Stimulated activated naive CD4-positive, alpha-beta T cell (primary cell): ENCODE measurements at places on chromosomes 5 and 9.

DNA sequence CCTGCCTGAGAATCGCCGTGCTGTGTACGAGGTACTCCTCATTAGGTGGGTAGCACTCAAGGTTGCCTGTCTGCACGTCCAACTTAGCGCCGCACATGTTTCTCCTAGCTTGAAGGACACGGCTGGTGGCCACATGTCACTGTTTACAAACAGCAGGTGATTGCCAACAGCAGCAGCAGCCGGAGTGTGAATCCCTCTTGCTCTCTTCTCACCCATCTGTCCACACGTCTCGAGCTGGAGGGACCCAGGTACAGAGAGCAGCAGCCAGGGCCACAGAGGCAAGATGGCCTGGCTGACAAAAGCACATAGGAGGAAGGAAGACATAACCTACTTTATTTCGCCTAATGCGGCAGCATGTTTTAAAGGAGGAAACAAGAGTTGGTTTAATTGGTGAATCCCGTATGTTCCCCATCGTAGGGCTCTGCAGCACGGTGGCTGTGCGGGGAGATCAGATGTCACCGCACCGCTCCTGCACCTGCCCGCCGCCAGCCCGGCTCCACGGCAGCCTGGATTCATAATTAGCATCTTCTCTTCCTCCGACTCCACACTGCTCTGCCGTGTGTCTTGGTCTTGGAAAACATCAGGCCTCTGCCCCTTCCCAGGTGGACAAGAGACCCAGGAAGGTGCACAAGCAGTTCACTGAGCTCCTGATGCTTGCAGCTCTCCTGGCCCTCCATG lies 201.6 kb upstream of the IRX1 start:
- no peak for DNase-seq

DNA sequence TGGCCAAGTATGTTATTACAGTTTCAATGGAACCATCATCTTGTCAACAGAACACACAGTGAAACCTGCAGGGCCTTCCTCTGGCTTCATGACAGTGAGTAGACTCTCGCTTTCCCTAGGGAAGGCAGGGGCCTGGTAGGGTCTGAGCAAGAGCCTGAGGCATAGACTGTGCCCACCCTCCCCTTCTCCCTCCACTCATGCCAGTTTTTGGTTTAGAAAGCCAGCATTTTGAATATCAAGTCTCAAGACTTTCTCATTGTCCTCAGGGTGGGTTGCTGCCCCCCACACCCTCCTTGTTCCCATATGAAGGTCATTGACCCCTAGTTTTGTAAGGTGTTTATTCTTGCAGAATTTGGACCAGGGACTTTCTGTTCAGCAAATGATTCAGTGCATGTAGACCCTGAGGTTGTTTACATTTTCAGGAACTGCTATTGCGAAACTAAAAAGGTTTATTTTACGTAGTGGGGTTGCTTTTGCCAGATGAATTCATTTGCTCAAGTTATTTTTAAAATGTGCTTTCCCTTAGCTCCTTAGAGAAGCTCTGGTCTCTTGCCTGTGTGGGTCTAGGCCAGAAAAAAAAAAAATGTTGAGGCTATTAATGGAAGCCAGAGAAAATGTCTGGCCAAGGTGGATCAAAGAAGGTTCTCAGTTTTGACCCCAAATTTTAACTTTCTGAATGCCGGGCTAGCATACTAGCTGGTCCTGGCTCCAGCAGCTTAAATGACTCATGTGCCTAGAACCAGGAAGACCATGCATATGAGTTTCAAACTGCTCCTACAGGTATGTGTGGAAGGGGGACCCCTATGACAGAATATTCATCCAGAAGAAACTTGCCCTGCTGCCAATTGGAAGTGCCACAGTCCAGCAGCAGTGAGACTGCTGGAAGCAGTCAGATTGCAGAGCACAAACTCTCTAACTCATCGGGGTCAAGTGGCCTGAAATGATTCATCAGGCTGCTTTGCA lies 10.1 kb upstream of the MOB3B start:
- DNase-seq, result no peak

GRCh38 chr5:5135957-5136676 lies 4.0 kb upstream of the ADAMTS16 start:
- no peak for DNase-seq

DNA sequence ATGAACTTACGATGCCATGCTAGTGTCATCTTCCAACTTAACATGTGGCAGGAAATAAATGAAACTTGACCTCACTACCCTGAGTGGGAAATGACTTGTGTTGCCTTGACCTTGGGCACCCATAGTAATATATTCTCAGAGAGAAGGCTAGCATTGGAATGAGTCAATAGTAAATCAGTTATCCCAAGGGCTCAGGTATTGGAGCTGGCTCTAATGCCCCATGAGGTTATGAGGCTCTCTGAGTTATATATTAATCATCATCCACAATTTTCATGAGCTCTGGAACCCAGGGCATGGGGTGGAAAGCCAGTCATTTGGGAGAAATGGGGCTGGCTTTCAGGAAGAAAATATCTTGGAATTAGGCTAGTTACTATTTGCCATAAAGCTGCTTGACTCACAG lies 42.4 kb upstream of the SMIM32 start:
- DNase-seq, result no peak

DNA sequence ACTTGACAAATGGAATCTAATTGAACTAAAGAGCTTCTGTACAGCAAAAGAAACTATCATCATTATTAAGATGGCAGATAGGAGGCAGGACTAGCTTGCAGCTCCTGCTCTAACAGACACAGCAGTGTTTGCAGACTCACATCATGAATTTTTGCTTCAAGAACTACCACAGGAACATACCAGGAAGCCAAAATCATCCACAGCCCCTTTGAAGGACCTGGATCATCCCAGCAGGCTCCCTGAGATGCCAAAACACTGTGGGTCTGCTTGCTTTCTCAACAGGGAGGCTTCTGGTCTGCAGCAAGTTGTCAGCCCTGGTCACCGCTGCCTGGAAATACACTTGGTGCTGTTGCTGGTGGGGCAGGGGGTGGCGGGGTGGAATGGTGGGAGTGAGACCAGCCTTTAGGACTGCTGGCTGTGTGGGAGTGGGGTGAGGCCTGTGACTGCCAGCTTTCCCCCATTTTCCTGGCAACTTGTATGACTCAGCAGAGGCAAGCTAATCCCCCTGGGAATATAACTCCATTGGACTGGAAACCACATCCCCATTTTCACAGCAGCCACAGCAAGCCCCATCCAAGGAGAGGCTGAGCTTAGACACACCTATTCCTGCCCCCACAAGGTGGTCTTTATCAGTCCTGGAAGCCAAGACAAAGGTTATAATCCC lies 533.8 kb upstream of the CYLC2 start:
- no peak for DNase-seq

GRCh38 chr5:109942646-109943045 lies 252.9 kb downstream of the MAN2A1 start:
- no peak for DNase-seq

DNA sequence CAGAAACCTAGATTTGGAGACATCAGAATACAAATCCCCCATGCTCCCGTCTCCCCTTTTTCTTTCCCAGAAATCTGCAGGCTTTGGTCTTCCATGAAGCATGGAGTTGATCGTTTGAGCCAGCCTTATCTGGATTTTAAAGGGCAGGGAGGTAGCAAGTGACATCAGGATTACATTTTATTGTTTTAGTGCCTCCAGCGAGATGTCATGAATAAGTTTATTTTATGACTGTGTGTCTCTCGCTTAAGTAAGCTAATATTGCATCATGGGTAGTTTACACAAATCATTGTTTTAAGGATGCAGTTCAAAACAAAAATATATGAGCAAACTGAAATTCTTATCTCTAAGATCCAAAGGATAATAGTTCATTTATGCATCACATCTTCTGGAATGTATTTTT lies 50.7 kb upstream of the TNFSF8 start:
- DNase-seq, result no peak

DNA sequence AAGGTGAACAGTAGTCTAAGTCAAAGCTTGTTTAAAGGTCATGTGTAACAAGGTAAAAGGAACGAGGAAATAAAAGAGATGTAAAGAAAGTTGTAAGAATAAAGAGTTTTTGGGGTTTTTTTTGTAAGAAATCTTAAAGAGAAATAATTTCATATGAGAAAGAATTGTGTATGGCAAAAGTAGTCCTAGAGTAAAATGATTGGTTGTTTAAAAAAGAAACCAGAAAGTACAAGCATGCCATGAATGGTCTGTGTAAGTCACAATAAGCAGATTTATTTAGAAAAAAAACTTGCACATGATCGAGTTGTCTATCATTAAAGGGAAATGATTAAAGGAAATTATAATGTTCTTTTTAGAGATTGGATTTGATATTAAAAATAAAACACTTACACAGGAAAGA lies 172.6 kb upstream of the TUSC1 start:
- DNase-seq, result no peak

DNA sequence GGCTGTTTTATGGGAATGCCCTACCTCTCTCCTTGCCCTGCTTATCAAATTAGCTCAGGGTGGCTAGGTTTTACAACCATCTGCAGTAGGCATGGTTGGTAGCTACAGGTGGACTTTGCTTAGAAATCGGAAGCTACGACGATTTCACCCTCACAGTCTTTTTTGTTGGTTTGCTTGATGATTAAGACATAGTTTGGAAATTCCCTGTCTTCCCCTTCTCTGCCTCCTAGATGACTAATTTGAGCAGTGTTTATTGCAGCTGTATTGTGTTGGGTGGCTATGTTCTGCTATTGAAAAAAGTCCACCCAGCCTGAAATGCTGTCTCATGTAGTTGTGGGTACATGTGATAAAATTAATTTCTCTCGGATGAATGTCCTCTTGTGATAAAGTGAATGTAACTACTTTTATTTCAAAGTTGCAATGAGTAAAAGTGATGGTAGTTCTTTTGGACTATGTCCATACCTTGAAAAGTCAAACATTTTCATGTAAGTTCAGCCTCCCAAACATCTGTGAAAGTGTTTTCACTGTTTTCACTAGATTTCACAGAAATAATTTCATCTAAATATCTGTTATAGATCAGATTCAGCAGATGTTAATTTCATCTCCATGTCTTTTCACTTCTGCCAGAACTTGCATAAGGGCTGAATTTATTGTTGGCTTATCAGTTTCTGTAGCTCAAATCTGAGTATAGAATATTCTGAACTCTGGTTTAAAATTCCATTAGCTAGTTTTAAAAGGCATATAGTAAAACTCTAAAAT lies 37.3 kb upstream of the FYB1 start:
- DNase-seq, result no peak

GRCh38 chr5:178296066-178296465 lies 63.5 kb upstream of the PHYKPL start:
- no peak for DNase-seq

DNA sequence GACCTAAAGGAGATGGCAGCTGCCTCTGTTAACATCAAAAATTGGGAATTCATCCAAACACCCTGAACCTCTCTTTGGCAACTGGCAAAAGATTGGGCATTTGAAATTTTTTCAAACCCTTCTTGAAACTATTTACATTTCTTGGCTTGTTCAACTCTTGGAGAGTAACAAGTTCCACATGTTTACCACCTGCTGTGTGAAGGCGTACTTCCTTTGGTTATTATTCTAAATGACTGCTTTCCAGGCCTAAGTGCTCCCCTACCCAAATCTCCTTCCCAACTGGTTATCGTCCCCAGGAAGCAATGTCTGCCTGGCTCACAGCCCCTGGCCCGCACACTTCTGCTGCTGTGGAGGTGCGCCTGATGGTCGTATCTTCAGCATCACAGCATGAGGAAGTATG lies 422.7 kb downstream of the DMAC1 start:
- no peak for DNase-seq
